ENCODE measurements at places on chromosomes 2 and 18.

DNA sequence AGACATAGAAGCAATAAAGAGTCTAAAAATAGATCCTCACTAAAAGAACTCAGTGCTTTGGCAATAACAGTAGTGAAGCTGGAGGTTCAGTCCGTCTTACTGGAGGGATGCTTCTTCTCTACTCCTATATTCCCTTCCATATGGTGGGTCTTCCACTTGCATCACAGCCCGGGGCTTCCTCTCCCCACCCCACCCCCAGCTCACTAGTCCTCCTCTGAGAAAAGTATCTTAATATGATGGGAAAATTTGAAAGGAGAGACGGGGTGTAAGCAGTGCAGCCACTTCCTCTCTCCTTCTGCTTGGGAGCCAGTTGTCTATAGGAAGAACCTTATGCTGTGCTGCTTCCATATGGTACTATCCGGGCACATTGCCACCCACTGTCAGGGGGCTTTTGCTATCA, 57.2 kb upstream of the SPOPL start:
- no peak for DNase-seq

- no peak for DNase-seq
Measured at GRCh38 chr2:64327129-64327509, 126.8 kb upstream of the LGALSL start.

DNA sequence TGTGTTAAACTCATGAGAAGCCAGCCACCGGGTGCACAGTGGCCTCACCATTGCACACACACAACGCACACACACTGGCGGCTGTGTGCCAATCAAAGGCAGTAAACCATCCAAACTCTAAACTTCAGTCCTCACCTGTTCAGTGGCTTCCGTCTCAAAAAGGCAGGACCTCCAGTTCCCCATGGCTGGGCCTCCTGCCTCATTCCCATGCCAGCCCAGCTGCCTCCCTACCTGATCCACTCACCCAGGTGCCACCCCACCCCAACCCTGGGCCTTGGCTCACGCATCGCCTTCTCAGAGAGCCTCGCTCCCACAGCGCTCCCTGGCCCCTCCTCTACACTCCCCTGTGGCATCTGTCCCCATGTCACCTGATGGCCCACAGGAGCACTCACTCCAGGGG, 190.9 kb downstream of the EIPR1 start:
- no peak for DNase-seq

GRCh38 chr2:50878251-50878650, 153.7 kb downstream of the NRXN1 start:
- no peak for DNase-seq

GRCh38 chr2:15074319-15074718, 441.8 kb downstream of the LRATD1 start:
- DNase-seq: no peak

DNA sequence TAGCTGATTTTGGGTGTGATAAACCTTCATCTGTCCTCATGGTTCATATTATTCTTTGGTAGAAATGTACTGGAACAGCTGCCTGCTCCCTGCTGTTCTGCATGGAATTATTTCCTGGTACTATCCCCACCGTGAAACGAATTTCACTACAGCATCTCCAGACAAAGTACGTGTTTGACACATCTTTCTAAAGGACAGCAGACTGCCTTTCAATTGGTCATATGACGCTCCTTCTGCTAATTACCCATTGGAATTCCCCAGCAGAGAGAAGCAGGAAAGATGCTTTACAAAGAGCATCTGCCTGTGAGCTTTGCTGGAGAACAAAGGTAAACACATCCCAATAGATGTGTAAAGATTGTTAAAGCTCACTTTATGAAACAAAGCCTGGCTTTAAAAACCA, 4.4 kb upstream of the RFX8 start:
- DNase-seq: no peak

DNA sequence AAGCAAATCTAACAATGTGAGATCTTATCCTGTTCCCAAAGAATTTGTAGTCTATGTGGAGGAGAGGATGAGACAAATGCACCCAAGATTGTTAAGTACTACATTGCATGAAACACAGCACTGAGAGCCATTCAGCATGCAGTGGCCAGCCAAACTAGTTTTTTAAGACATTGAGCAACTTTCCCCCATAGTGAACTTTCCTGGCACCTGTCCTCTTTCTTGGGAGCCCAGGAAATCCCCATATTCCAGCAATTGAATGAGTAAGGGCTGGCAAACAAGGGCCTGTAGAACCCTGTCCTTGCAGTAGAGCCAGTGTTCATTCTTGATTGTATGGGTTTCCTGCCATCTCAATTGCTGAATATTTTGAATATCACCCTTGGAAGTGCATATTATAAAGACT, 58.8 kb upstream of the FIGN start:
- no peak for DNase-seq

DNA sequence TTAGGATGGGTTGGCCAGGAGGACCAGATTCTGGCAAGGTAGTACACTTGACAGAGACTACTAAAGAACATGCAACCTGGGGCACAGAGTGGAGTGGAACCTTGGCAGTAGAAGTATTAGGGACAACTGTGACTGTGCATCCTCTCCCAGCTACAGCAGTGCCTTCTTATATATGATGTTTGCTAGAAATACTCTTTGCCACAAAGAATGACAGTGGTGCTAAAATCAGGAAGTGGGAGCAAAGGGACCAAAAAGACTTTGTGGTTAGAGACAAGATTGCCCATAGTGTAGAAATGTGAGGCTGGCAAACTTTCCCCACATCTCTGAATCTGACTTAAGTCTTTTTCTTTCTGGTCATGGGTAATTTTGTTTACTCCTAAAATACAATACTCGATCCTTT, 9.4 kb upstream of the SLC38A11 start:
- peak; percentile 77 for DNase-seq

GRCh38 chr2:112959109-112959812, 18.5 kb upstream of the IL36G start:
- peak; percentile 73 for DNase-seq

DNA sequence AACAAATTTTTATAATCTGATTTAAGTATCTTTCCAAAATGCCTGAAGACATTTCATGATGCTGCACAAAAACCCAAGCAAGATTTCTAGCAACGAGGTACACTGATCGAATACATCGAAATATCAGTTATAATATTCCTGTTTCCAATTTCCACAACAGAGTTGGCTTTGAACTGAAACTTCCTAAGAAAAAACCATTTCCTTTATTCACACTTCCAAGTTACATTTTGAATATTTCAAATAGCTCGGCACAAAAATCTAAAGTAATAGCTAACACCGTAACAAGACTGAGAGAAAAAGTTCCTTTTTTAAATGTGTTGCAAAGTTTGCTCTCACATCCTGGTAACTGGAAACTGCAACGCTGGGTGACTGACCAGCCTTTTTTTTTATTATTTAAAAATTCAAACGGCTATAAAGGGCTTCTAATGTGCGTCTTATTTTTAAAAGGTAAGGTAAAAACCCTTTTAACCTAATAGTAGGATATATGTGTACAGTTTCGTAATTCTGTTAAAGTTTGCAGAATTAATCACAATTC, 1.7 kb downstream of the HNRNPLL start:
- peak; percentile 24 for DNase-seq

- peak; percentile 70 for DNase-seq
Measured at GRCh38 chr2:147844697-147845410, at the start of gene ACVR2A. Gene ACVR2A, plus strand, starts transcription at chr2:147845029. Its CDS starts 124 bp downstream, at chr2:147845153.

DNA sequence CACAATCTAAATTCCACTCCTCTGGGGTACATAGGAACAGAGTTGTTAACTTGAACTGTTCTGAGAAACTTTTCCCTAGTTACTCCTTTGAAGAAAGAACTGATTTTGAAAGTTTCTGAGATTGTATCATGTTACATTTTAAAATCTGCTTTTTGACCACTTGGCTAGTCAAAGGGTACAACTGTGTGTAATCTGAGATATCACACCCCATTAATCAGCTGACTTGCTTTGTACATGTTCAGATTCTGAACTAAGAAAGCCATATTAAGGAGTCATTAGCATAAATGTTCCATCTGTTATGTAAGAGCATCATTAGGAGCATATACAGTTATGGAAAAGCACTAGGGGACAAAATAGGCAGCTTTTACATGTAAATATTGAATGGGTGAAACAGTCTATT, 3.8 kb upstream of the WDR35 start:
- no peak for DNase-seq

DNA sequence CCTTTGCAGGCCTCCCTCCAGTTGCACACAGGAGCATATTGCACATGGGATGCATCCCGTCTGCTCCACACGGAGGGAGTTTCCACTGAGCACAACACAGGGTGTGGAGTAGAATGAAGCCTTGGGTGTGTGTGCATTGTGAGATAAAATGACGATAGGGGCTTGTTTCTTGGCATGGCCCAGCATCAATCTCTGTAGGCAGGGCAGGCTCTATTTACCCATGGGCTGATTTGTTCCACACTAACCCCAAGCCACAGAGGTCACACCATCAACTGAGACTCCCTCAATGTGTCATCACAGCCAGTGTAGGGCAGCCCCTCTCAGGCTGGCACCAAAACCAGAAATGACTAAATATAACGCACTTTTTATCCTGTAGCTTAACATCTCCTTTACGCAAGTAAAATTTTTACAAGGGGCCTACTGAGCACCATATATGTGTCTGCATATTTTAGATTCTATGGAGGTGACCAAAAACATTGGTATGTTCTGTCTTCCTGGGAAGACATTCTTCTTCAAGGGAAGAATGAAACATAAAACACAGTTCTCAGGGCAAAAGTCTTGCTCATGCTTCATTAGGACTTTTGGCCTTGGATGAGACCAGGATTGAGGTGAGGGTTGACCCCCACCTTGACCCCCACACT, 2.7 kb upstream of the GKN1 start:
- DNase-seq: peak; percentile 8

- peak; percentile 88 for DNase-seq
Measured at GRCh38 chr2:73981081-73982001, 3.4 kb upstream of the TET3 start.

GRCh38 chr2:33560017-33560416, 39.1 kb downstream of the FAM98A start:
- no peak for DNase-seq

- no peak for DNase-seq
Measured at GRCh38 chr18:75659535-75660023, 232.1 kb upstream of the SMIM21 start.

GRCh38 chr2:136239079-136239685, 121.2 kb upstream of the CXCR4 start:
- no peak for DNase-seq

- DNase-seq: no peak
Measured at GRCh38 chr2:55235724-55236538, 3.4 kb downstream of the RPS27A start.

DNA sequence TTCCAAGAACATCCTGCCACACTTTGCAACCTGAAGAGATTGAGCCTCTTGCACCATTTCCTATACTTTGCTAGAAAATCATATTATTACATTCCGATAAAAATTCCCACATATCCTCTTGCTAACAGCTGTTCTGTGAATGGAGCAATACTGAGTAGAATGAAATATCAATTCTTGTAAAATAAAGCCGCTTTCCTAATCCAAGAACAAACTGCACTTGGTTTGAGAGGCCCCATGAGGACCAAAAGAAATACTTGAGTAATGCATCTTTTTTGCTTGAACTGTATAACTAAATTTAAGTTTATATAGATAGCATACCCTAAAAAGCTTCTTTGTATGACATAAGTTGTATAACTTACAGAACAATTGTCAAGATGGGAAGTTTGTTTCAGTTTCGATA, 632.4 kb upstream of the SLC8A1 start:
- no peak for DNase-seq

- peak; percentile 65 for DNase-seq
Measured at GRCh38 chr2:44362207-44363015, 664 bp downstream of the CAMKMT start.

DNA sequence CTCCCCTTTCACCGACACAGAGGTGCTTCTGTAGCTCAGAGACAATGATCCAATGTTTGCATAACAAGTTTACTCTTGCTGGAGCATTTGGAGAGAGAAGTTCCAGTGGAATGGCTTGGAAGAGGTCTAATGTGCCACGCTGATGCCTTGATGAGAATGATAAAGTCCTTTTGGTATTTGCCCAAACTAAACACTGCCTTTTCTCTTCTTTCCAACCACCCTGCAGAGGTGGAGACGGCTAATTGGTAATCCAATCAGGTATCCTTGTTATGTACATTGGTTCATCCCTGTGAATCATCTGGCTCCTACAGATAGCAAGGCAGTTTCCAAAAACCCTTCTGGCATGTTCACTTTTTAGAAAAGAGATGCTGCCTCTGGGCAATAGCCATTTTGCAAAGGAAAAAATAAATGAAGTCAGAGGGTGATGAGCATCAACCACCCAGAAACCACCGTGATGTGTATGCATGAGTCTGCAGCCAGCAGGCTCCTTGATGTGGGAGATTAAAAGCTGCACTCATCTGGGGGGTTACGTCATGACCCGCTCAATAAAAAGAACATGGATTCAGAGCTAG, 40.6 kb downstream of the KIAA2012 start:
- peak; percentile 50 for DNase-seq

DNA sequence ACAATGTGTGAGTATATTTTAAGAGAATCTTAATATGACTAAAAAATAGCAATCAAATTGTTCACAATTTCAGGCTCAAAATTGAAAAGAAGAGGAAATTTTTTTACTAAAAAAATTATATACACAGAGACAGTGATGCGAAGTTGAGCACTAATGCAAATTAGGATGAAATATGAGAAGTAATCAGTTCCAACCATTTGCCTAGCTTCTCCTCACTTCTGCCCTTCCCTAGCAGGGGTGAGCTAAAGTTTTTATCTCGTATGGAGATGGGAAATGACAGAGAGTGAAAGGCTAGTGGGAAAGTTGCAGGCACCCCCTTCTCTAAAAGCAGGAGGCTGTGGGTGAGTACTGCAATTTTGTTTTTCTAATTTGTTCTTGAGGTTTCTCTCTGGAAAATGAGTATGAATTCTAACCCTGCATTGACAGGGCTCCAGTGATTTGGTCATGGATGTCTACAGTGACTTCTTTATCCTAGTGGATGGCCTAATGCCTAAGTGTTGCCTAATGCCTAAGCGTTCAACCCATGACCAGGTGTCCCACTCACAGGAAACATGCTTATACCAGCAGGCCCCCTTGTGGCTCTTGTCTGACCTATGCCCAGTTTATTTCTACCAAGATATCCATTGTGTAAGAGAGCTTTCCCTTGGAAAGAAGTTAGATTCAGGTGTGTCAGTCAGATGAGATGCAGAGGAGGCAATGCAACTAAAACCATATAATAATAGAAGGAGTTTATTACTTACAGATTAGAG, 78.0 kb upstream of the HNMT start:
- peak; percentile 34 for DNase-seq

GRCh38 chr2:24272161-24272802, 88.1 kb downstream of the ITSN2 start:
- DNase-seq: no peak

DNA sequence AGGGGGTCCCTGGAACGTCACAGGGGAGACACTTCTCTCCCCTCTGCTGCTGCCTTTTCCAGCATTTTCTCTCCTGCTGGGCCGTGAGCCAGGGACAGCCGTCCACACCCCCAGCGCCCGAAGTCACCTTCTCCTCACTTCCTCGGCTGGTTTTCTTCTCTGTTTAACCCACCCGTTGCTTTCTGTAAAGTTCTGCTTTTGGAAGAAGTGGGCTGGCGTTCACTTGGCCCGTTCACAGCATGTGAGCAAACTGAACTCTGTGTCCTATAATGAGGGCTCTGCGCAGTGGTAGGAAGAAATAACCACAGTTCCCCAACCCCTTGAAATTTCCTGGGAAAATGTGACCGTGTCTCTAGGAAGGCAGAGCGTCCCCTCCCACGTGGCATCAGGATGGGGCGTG, 187.0 kb upstream of the HDAC4 start:
- DNase-seq: peak; percentile 18

- no peak for DNase-seq
Measured at GRCh38 chr2:70779491-70779890, 11.0 kb downstream of the FIGLA start.
